ENCODE measurements at places on chromosomes 7 and 10.

- no peak for DNase-seq
Measured at GRCh38 chr10:4201866-4202825, 417.1 kb upstream of the KLF6 start.

DNA sequence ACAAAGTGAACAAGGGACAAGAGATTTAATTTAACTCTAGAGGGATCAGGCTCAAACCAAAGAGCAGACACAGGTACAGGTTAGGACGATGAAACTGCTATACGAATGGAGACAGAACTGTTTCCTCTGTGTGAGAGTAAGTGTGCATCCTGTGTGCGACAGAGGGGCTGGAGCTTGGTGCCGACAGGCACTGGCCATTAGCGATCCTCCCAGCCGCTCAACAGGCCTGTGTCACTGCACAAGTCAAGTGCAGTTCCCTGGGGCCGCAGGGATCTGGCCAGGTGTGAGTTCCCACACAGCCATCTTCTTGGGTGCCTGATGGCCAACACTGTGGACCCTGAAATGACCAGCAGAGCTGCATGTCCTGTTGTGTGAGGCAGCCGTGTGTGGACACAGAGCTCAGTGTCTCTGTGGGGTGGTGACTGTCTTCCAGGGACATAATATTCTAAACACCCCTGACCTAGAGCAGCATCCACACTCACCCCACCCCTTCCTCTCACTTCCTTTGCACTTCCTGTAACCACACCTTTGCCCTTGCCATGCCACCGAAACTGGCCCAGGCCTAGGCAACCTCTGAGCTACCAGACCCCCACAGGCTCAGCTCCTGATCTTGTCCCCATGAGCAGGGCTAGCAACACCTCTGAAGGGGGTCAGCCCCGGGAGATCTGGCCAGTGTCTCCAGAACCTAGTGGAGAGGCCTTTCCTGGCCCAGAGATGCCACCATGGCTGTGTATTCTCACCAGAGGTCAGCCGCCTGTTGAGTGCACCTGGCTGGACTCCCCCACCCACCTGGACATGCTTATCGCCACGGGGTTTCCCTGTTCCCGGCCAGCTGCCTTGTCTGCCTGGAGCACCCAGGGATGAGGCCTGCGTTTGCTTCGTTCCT, 11.7 kb upstream of the TBRG4 start:
- no peak for DNase-seq

- DNase-seq, result no peak
Measured at GRCh38 chr7:147279964-147280374, 1163.4 kb downstream of the CNTNAP2 start.

DNA sequence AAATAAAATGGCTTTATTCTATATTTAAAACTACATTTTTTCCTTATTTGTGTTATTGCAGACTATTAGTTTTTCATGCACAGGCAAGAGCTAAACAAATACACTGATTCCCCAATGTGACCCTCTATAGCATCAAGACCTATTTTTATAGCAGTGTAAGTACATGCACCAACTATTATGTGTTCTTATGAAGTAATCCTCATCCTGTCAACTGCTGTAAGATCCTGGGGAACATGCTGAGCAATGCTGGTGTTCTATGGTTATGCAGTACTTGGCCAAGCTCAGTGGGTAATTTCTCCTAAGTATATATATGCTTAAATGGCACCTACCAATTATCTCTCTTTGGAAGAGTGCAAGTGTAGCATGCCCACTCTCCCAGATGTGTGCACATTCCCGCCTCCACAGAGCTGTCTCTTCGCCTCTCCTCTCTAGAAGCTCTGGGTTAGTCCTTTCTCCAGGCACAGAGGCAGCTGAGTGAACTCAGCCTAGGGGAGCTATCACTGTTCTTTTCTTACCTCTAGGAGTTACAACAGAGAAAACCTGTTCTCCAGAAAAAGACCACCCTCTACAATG, 428.8 kb downstream of the KCNMA1 start:
- DNase-seq, result no peak

DNA sequence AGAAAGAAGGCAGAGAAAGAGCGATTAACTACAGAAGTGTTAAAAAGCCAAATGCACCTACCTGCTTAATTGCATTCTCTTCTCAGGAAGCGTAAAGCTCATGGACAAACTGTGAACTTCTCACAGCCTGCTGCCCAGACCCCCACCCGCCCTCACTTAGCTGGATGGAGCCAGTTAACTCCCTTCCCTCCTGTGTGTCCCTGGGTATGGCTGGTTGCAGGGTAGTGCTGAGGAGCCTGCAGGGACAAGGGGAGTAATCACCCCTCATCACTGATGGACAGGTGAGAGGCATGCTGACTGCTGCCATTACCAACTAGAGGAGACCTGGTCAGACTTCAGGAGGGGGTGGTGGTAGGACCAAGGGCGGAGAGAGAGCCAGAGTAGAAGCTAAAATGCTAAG, 37.5 kb downstream of the ENO4 start:
- DNase-seq, result no peak

- DNase-seq, result no peak
Measured at GRCh38 chr7:107286751-107287621, 118.2 kb downstream of the HBP1 start.

- DNase-seq, result no peak
Measured at GRCh38 chr10:517872-518475, 171.5 kb downstream of the DIP2C start.

DNA sequence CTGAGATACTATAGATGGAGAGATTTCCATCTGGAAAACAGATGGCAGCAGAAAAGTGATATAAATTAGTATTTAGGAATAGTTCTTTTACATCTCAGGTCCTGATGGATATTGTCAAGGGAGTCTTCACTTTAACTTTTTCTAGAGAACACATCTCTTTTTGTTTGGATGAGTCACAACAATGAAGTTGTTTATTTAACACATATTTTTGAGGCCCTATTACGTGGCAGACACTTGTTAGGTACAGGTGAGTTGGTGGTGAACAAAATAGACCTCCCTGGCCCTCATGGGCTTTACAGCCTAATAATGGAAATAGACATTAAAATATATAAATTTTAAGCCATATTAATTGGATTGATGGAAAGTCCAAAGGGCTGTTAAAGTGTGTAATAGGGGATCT, 168.3 kb downstream of the VTI1A start:
- DNase-seq, result no peak

- no peak for DNase-seq
Measured at GRCh38 chr7:16940776-16941175, 59.0 kb upstream of the AGR3 start.

DNA sequence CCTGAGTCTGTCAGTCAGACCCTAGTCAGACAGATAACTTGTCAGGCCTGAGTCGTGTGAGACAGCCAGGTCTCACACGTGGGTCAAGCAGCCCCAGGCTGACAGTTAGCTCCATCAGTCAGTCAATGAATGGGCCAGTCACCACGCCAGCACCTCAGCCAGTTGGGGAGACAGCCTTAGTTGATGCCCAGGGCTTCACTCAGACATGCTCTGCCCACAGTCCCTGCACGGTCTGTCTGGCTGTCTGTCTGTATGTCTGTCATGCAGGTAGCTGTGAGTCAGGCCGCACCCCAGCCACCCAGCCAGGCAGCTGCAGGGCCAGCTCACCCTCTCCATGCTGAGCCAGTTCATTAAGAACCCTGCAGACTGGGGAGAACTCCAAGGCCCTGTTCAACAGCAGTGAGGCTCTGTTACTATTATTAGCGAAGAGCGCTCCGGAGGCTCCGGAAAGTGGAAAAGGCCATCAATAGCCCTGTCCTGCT, 141.1 kb upstream of the PCBD1 start:
- no peak for DNase-seq

DNA sequence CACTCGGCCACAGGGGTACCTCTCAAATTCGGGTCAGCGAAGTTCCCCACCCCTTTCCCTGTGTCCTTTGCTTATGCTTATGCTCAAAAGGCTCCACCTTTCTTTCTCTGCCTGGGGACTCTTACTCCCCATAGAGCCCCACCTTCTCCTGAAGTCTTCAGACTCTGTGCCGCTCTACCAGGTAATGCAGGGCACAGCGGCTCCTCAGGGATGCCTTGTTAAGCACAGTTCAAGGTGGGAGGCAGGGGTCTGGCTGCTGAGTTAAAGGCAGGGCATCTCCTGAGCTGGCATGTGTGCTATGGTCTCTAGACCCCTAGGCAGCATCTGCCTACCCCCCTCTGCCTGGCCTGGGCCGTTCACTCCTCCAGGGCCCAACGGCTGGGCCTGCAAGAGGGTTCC, 3.0 kb upstream of the CXCL12 start:
- no peak for DNase-seq

- no peak for DNase-seq
Measured at GRCh38 chr7:118286131-118286530, 61.6 kb downstream of the ANKRD7 start.

- DNase-seq, result no peak
Measured at GRCh38 chr10:42941295-42941644, 135.6 kb upstream of the RET start.

DNA sequence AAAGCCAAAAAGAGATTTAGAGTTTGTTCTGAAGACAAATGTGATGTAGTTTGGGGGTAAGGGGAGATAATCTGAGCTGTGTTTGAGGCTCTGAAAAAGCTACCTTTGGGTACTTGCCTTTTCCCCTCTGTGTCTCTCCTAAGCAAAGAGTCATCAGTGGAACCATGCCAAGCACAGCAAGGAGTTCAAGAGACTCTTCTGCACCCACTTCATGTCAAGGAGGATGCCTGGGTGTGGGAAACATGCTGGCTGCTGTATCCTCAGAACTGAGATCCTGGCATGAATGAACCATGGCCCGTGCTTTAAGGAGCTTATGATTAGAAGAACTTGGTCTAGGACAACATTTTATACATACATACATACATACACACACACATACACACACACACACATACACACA, 142.9 kb downstream of the NOC3L start:
- DNase-seq, result no peak

- DNase-seq, result no peak
Measured at GRCh38 chr7:106420736-106421135, 136.0 kb upstream of the NAMPT start.

DNA sequence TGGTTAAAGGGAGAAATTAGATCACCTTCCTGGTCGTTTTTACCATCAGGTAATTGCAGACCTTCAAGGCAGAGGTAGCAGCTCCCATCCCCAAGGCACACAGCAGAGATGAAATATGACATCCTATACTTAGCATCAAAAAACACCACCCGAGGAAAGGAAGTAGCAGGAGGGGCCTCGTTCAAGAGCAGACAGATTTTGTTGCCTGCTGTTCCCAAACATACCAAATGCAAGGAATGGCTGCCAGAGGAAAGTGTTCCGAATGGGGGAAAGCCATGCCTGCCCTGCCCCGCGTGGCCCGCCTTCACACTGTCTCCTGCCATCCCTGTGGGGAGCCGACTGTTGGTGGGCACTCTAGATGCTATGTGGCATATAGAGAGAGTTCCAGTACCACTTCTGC, 18.0 kb downstream of the FKBP6 start:
- DNase-seq, result no peak

GRCh38 chr10:4074545-4075407, 289.8 kb upstream of the KLF6 start:
- no peak for DNase-seq

DNA sequence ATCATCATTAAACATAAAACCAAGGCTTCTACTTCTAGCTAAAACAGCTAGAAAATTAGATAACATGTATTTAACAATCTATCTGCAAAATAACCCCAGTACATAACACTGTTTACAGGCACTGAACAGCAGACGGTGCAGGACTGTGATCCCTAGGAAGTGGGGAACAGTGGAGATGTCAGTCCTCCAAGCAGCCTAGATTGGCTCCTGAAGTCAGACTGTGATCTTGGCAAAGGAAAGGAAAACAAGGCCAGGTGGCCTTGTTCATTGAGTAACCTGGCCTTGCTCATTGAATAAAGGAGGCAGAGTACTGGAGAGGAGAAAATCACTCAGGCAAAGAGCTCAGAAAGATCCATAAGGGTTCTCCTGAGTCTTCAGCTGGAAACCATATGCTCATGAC, 77.7 kb upstream of the DIP2C start:
- DNase-seq, result no peak

DNA sequence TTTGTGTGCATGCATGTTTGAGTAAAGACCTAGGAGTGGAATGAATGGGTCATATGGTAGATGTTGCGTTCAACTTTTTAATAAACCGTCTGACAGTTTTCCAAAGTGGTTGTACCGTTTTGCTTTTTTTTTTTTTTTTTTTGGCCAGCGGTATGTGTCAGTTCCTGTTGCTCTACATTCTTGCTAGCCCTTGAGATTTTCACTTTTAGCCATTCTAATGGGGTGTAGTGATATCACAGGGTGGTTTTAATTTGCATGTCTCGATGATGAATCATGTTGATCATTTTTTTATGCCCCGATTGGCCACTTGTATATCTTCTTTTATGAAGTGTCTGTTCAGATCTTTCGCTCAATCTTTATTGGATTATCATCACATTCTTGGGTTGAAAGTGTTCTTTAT, 320.7 kb downstream of the CAMK1D start:
- no peak for DNase-seq

DNA sequence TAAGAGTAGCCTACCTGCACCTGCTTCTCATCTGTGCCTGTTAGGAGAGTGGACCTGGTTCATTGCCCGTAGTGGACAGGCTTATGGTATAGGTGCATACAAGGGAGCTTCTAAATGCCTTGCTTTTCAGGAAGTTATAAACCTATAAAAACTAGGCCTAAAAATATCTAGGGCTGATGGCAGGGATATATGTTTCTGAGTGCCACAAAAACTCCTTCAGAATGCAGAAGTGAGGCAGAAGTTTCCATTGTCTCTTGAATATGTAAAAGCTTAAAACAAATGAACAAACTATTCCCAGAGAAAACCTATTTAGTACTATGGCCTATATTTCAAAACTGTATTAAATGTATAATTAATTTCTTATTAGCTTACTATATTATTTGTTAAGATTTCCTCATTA, 91.8 kb downstream of the RNLS start:
- DNase-seq, result no peak

- DNase-seq, result no peak
Measured at GRCh38 chr10:74051736-74052342, 53.9 kb downstream of the VCL start.

DNA sequence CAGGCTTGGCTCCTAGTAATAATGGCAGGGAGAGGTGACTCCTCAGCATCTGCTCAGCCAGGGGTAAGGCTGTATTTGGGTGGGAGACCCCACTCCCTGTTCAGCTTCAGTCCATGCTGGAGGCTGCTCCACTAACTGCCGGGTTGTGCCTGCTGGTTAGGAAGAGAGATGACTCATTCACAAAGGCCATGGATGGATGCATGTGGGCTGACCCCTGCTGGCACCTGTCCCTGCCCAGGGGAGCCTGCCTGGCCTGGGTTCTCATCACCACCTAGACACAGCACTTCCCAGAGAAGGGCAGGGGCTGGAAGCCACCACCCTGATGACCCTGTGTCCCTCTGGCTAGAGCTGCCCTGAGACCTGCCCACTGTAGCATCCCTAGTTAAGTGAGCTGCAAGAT, 59.0 kb downstream of the VSTM4 start:
- DNase-seq, result no peak

DNA sequence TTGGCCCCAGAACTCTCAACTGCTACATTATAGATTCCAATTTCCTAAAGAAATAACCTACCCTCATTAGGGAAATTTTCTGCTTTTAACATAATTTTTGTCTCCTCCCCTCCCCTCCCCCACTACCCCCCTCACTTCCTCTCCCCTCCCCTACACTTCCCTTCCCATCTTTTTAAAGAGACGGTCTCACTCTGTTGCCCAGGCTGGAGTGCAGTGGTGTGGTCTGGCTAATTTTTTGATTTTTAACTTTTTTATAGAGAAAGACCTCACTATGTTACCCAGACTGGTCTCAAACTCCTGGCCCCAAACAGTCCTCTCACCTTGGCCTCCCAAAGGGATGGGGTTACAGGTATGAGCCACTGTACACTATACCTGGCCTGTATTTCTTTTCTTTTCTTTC, 30.5 kb upstream of the C1GALT1 start:
- no peak for DNase-seq

GRCh38 chr10:48623607-48624132, 18.8 kb upstream of the ARHGAP22 start:
- DNase-seq, result no peak

GRCh38 chr10:78464856-78465267, 431.2 kb downstream of the RPS24 start:
- DNase-seq, result no peak

All from GM19239 (cell line).